Neural progenitor cell (in vitro differentiated cells): ENCODE measurements at places on chromosomes 3 and 15. TPM values are rescaled to one million over a fixed set of nuclear protein-coding genes. Genes with fewer than 3 reads are reported as not detected.

DNA sequence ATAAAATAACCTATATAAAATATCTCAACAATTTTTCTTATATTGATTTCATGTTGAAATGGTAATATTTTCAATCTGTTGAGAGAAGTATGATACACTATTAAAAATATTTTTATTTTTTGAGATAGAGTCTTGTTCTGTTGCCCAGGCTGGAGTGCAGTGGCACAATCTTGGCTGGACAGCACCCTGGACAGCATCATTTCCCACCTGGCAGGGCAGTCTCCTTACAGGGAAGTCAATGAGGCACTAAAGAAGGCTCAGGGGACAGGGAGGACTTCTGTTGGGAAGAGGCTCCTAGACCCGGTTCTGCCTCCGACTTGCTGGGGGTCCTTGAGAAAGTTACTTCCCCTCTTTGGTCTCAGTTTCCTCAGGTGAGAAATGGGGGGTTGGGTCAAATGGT is 9.4 kb downstream of the GOLGA6L2 start:
- no peaks in the 10 kb centered on the region for H3K4me1 ChIP-seq

DNA sequence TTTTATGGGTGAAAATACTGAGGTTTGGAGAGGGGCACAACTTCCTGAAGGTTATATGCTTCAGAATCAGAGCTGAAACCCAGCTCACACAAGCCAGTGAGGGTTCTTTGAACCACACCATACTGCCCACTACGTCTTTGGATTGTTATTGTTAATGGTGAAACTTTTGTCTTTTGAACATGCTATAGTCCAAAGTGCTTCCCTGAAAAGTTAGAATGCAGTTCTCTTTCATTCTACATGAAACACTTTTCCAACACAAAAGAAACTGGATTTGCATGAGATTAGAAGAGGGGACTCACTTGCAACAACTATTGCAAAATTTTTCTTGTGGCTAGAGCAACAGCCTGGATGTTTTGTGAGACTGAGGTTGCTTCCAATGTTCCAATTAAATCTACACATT is 473.6 kb downstream of the SOX2 start:
- peaks cover 28% of the 10 kb centered on the region for H3K4me1 ChIP-seq
- H3K36me3 ChIP-seq, result no peaks in the 10 kb centered on the region
- no peak overlapping the region for H3K4me3 ChIP-seq
- no peak for DNase-seq
- no peak overlapping the region for H3K27ac ChIP-seq

- H3K4me3 ChIP-seq, result no peak overlapping the region
- no peaks in the 10 kb centered on the region for H3K27me3 ChIP-seq
- no peak for DNase-seq
- no peak overlapping the region for H3K27ac ChIP-seq
Observed at GRCh38 chr3:125024817-125025216, 31.0 kb downstream of the HEG1 start.

Gene MAPKAPK3
- 47.7 and 77.5 TPM in 2 replicates for total RNA-seq

DNA sequence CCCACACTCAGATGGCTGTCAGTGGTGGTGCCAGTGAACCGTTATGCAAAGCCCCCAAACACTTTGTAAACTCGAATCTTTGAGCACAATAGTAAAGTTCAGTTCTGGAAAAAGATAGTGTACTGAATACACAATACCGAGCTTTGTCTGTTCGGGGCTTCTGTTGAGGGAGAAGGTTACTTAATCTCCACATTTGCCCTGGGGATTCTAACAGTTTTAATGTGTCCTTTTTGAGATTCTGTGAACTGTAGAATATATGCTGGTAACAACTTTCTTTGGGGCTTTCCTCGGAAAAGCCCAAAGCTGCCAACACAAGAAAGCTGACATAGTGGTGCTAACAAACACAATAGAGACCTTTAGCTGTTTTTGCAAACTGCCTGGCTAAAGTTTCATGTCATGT is 686.5 kb downstream of the ROBO1 start:
- H3K4me1 ChIP-seq, result peaks cover 12% of the 10 kb centered on the region
- H3K4me3 ChIP-seq, result no peak overlapping the region
- H3K27ac ChIP-seq, result peak overlapping the region; percentile 61
- no peaks in the 10 kb centered on the region for H3K36me3 ChIP-seq
- H3K27me3 ChIP-seq, result no peaks in the 10 kb centered on the region
- peak; percentile 7 for DNase-seq

Gene C3orf20
- total RNA-seq, result not detected in 2 replicates

- H3K27me3 ChIP-seq, result no peaks in the 10 kb centered on the region
- no peak overlapping the region for H3K27ac ChIP-seq
- H3K36me3 ChIP-seq, result no peaks in the 10 kb centered on the region
- no peak overlapping the region for H3K4me3 ChIP-seq
- peaks cover 12% of the 10 kb centered on the region for H3K4me1 ChIP-seq
Observed at GRCh38 chr15:29272219-29272618, 2.6 kb upstream of the NSMCE3 start.

DNA sequence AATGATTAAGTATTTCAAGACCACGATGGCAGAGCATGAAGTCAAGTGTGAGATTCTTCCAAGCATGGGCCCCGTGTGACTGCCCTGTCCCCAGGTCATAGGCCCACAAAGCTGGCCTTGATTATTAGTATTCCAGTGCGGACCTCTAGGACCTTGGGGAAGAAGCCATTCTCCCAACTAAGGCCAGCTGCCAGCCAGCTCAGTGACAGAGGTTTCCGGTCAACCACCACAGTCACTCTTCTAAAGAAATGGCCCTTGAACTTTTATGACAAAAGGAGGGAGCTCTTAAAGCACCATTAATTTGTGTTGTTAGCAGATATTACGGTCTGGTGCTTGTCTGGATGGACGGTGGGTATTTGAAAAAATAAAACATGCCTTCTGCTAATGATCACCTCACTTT is 28.0 kb downstream of the FAM3D start:
- no peak overlapping the region for H3K4me3 ChIP-seq
- DNase-seq, result no peak
- H3K27ac ChIP-seq, result no peak overlapping the region
- no peaks in the 10 kb centered on the region for H3K36me3 ChIP-seq

GRCh38 chr3:25476639-25477038 is 48.6 kb downstream of the RARB start:
- DNase-seq, result no peak
- H3K4me3 ChIP-seq, result no peak overlapping the region
- peaks cover 11% of the 10 kb centered on the region for H3K4me1 ChIP-seq

Gene IL12A
- total RNA-seq, result 0.77 and 0.79 TPM in 2 replicates

- H3K4me1 ChIP-seq, result peaks cover 8% of the 10 kb centered on the region
- H3K27me3 ChIP-seq, result no peaks in the 10 kb centered on the region
- DNase-seq, result no peak
- no peak overlapping the region for H3K4me3 ChIP-seq
- no peaks in the 10 kb centered on the region for H3K36me3 ChIP-seq
- H3K27ac ChIP-seq, result no peak overlapping the region
Observed at GRCh38 chr15:31474059-31474868, 147.6 kb downstream of the KLF13 start.

Gene HYKK
- 2.0 and 10.2 TPM in 2 replicates for total RNA-seq

DNA sequence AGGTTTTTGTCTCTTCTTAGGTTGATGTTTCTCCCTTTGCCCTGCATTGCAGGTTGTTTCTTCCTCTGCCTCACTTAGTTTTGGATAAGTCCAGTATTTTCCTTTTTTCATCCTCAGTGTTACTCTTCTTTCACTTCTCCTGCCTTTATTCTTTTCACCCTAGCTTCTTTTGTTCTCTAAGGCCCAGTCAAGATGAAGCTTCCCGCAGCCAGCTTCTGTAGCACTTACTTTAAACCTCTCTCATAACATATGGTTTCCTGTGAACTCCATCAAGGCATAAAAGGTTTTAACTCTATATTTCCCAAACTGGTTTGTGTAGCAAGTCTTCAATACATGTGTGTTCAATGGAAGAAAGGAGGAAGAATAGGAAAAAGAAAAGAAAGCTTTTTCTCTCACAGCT is 54.1 kb downstream of the TP63 start:
- H3K27me3 ChIP-seq, result no peaks in the 10 kb centered on the region
- no peak overlapping the region for H3K4me3 ChIP-seq
- no peaks in the 10 kb centered on the region for H3K36me3 ChIP-seq
- H3K4me1 ChIP-seq, result peaks cover 4% of the 10 kb centered on the region
- DNase-seq, result no peak

GRCh38 chr3:142981108-142981507 is 17.6 kb upstream of the PAQR9 start:
- peaks cover 13% of the 10 kb centered on the region for H3K4me1 ChIP-seq
- no peaks in the 10 kb centered on the region for H3K36me3 ChIP-seq
- H3K4me3 ChIP-seq, result no peak overlapping the region
- H3K27me3 ChIP-seq, result no peaks in the 10 kb centered on the region
- H3K27ac ChIP-seq, result no peak overlapping the region

DNA sequence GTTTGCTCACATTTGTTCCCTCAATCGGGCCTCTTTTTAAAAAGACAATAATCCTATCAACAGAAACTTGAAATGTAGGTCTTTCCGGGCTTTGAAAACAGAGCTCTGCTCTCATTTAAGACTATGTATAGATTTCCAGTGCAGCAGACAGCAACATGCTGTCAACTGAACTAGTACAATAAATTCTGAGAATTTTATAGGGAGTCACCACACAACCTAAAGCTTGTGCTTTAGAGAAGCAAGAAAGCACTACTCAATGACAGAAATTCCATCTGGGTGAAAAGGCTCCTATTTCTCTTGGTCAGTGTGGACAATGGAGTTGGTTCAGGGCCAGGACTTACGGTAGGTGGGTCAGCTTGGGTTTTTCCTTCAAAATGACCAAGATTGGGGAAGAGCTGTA is 583.5 kb downstream of the ROBO1 start:
- no peaks in the 10 kb centered on the region for H3K27me3 ChIP-seq
- H3K4me3 ChIP-seq, result no peak overlapping the region
- peaks cover 21% of the 10 kb centered on the region for H3K4me1 ChIP-seq
- no peak for DNase-seq
- H3K36me3 ChIP-seq, result no peaks in the 10 kb centered on the region

- peaks cover 44% of the 10 kb centered on the region for H3K4me1 ChIP-seq
- H3K27ac ChIP-seq, result no peak overlapping the region
- peak overlapping the region; percentile 32 for H3K4me3 ChIP-seq
- H3K27me3 ChIP-seq, result no peaks in the 10 kb centered on the region
- peak; percentile 62 for DNase-seq
- H3K36me3 ChIP-seq, result no peaks in the 10 kb centered on the region
Observed at GRCh38 chr3:129592381-129593131, 13.9 kb downstream of the PLXND1 start.
